CD14-positive monocyte (primary cell): ENCODE measurements at places on chromosomes 1 and 21.

DNA sequence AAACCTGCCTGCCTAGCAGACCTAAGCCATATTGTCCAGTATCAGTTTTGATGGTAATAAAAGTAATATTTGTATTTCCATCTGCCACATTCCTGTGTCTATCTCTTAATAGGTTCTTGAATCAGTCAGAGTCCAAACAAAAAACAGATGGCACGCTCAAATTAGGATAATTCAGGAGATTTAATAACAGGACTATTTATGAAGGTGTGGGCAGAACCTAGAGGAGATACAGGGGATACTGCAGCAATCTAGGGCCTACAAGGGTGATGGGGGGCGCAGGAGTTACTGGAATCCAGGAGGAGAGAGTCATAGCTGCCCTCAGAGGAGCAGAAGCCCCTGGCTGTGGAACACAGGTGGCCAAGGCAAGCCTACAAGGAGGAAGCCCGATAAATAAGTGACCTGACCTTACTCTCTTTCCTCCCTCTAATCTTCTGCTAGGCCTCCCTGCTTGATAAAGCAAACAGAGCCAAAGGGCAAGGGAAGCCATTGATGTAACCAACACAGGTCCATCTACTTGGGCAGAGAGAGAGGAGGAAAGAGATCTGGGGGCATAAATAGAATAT is 11.9 kb upstream of the HYI start:
- DNase-seq = no peak

GRCh38 chr1:204301171-204301957 is 58.4 kb downstream of the PLEKHA6 start:
- no peak for DNase-seq

GRCh38 chr1:46342084-46342656 is 1.6 kb downstream of the NSUN4 start:
- DNase-seq = no peak

DNA sequence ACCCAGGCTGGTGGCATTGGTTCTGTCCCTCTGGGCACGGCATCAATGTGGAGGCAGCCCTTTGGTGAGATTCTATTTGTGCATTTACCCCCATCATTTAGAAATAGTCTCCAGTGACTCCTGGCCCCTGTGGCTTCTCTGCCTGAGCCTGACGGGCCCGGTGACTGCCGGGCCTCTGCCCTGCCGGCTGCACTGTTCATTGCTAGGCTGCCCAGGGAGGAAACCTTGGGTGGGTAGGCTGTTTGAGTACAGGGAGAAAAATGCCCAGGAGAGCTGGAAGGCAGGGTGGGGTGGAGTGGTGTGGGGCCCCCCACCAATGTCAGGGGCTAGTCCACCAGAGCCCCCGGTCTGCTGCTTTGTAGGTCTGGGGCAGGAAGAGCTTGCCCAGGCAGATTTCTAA is 23.4 kb upstream of the EDN2 start:
- no peak for DNase-seq

GRCh38 chr1:31818206-31818605 is 2.4 kb upstream of the SPOCD1 start:
- DNase-seq = peak; percentile 34

DNA sequence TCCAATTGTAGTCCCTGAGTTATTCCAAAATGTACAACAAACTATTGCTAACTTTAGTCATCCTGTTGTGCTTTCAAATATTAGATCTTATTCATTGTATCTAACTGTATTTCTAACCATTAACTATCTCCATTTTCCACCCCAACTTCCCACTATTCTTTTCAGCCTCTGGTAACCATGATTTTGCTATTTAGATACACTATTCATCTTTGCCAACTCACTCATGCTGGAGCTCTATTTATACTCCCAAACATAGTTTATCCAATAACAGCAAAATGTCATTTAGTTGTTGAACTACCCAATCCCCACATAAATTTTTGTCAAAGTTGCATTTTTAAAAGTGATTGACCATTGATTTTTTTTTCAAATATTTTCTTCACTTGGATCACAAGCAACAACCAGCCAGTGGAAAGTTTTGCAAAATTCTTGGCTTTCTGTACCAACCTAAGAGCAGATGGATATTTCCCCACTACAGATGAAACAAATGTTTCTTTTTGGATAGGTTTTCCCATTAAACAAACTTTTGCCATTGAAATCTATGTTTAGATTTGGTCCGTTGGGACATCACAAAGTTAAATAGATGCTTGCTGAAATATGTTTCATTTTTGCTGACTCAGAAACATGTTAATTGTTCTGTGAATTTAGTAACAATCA is 866.0 kb downstream of the LTN1 start:
- DNase-seq = no peak

- no peak for DNase-seq
These were observed 567.2 kb downstream of the SMYD3 start for GRCh38 chr1:245939756-245940345.

- DNase-seq = peak; percentile 36
These were observed 88.6 kb downstream of the RIPK4 start for GRCh38 chr21:41678016-41678923.

DNA sequence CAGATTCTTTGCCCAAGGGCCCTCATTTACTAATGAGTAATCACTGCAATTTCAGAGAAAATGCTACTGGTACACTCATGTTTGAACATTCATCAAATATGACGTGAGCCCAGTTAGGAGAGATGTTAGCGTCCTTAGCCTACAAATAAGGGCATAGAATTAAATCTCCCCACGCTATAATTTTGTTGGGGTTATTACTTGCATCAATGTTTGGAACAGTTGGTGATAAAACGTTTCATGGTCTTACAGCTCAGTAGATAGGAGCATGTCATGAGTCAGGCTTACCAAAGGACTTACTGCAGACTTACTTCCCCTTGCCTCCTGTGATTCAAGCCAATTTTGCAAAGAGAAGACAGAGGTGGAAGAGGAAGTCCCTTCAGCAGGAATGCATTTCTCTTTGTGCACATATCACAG is 304.0 kb downstream of the KIF26B start:
- peak; percentile 87 for DNase-seq

- no peak for DNase-seq
These were observed 16.5 kb upstream of the PIGV start for GRCh38 chr1:26771285-26771642.

- DNase-seq = no peak
These were observed 526.0 kb upstream of the B3GALT2 start for GRCh38 chr1:193712392-193712791.

DNA sequence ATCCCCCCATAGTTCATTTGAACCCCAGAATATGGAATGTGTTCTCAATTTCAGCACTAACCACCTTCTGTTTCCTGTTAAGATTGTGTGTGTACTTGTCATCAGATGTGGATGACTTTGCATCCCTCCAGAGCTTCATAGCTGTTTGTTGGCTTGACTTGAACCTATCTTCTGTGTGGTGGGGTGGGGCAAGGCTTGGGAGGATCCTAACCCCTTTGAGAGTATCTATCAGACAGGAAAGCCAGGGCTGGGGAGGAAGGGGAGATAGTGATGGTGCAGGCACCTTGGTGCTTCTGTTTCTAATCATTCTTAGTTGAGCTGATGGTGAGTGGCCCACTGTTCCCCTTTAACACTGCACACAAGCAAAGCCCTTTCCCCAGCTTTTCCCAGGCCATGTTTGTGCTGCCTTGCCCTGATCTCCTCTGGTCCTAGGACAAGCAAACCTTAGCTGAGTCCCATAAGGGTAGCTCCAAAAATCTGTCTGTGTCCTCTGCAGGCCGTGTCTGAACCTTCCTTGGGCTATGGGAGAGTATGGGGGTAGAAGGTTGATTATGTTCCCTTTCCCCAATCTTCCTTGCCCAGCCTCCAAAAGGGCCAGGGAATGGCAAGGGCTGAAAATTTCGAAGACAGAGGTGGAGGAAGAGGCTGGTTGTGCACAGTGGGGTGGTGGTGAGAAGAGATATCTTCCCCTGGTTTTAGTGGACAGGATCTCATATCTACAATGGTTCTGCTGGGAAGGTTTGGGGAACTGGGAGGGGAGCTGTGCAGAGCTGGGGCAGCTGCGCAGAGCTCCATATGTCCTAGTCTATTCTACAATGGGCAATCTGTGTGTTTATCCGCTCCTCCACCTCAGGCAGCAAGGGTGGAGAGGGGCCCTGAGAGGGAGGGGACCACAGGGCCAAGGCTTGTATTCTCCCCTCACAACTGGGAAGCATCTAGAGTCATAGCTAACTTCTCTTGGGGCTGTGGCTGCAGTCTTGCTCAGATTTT is 1.4 kb downstream of the NHLH1 start:
- DNase-seq = no peak

- DNase-seq = no peak
These were observed 155.1 kb downstream of the IGSF21 start for GRCh38 chr1:18262726-18263125.

GRCh38 chr1:25247829-25248754 is 838 bp upstream of the RSRP1 start:
- no peak for DNase-seq

DNA sequence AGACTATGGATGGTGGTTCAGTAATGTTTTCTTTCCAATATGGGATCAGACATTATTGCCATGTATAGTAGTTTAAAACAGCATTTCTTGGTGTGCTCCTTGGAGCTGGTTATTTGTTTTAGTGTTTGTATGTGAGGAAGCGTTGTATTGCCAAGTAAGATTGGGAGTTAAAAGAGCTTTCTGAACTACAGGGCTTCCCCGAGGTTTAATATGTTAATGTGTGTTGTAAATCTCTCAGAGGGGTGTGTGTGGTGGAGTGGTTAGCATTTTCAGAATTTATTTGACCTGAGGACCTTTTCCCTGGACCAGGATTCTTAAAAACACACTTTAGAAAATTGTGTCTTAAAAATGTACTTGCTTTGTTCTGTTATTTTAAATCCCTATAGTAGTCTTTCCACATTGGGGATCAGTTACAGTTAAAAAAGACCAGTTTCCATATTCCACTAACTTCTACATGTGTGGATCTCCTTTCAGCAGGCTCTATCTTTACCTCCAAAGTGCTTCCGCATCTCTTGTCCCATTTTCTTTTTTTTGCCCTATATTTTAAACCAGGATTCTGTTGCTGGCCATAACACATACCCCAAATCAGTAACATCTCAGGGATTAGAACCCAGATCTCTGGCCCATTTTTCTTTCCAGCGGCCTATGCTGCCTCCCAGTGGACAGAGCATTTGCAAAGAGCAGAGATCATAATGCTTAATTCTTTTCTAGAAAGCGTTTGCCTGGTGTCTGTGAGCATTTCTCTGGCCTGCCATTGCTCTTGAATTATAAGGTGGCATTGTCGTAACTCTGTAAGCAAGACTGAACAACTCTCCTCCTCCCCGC is 58.6 kb downstream of the PBX1 start:
- no peak for DNase-seq

DNA sequence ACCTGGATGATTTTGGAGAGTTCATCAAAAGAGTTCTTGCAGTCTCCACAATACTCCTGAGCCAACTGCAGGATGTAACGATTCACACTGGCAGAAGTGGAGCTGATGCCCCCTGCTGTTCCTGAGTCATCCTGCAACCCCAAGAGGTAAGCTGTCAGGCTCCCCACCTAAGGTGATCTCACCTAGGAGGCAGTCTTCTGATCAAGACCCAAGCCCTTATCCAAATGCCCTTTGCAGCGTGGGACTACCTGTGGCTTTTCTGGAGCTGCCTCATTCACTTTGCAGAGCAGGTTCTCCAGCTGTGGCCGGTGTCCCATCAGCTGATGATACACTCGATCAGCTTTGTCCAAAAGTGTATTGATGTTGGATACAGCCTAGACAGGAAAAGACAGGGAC is 96.4 kb downstream of the UBR4 start:
- no peak for DNase-seq

GRCh38 chr1:178283409-178283808 is 189.5 kb downstream of the RASAL2 start:
- DNase-seq = peak; percentile 75

- DNase-seq = no peak
These were observed 20.1 kb downstream of the PSEN2 start for GRCh38 chr1:226890331-226891108.

- DNase-seq = no peak
These were observed 247.2 kb upstream of the CSF3R start for GRCh38 chr1:36729716-36730510.

- peak; percentile 52 for DNase-seq
These were observed 149.8 kb downstream of the PTPRC start for GRCh38 chr1:198788561-198789064.

DNA sequence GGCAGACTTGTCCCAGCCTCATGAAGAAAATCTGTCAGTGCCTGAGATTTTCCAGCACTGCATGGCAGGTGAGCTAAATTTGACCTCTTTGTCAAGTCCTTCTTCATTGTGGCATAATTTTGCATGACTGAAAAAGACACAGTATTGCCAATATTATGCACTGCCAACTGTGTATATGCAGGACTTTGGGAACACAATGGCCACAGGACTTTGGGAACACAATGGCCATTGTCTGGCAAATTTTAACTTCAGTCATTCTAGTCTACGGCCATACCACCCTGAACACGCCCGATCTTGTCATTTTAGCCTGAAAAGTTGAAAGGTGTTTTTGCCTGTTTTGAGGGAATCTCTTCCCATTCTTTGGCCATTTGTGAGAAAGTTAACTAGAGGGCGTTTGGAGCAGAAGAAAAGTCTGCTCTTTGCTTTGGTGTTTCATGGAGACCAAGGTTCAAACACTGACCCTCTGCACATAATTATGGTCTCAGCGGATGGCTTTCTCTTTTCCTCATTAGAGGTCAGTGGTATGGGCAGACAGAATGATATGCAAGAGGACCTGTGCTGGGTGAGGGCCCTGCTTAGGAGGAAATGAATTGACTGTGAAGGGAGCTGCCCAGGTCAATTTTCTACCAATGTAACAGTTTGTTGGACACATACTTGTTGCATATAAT is 72.4 kb upstream of the NEK7 start:
- no peak for DNase-seq

DNA sequence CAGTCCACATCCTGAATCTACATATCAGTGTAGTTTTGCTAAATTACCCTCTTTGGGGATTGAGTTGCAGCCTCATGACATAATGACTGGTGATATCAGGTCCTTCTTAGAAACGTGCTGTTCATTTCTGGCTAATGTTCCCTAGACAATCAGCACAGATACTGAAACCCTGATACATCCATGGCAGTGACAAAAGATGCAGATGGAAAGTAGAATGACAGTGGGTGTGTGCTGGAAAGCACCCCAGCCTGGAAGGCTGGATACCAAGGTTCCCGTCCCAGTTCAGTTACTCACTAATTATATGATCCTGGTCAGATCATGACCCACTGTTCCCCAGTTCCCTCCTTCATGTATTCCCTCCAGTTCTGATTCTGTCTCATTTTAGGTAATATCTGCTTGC is 198.2 kb upstream of the FGGY start:
- DNase-seq = no peak

- no peak for DNase-seq
These were observed 853 bp upstream of the DOP1B start for GRCh38 chr21:36155603-36156338.

- no peak for DNase-seq
These were observed 59.6 kb downstream of the KCNAB2 start for GRCh38 chr1:6105218-6105679.

- DNase-seq = no peak
These were observed 42.0 kb downstream of the CXADR start for GRCh38 chr21:17554679-17555465.

GRCh38 chr1:219757890-219758289 is 145.0 kb upstream of the ZC3H11B start:
- DNase-seq = no peak

DNA sequence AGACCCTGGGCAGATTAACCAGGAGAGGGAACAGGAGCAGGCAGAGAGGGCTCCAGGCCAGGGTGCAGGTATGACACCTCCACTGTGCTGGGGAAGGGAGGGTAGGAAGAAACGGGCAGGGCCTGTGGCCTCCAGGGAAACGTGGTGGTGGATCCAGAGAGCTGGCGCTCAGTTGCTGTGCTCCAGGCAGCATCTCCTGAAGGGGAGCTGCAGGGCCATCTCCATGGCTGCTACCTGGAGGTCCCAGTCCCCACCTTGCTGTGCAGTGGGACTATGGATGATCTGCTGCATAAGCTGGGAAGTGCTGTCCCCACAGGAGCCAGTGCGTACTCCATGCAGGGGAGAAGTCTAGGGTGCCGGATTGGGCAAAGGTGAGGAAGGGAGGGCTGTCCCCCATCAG is 125.9 kb upstream of the RUNX3 start:
- no peak for DNase-seq
